Effector memory CD8-positive, alpha-beta T cell (primary cell): ENCODE measurements at places on chromosomes 3 and 15.

GRCh38 chr3:126469479-126469878, 6.2 kb downstream of the ZXDC start:
- no peak for DNase-seq

DNA sequence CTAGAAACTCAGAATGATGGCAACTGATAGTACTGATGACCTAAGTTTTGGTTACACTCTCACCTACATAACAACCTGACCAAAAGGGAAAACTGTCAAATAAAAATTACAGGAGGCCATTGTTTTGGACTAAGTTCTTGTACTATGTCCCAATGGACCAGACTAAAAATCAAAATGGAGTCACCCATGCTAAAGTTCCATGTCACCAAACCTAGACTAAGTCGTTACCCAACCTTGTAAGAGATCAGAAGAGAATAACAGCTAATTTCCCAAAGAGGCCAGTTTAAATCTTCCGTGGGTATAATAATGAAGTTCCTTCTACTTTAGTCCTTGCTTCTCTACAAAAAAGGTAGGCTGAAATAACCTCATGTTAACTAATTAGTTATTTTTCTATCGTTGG, 12.3 kb downstream of the THOC7 start:
- DNase-seq: no peak

- no peak for DNase-seq
Observed at GRCh38 chr3:184642631-184643285, 69.1 kb downstream of the MAGEF1 start.

DNA sequence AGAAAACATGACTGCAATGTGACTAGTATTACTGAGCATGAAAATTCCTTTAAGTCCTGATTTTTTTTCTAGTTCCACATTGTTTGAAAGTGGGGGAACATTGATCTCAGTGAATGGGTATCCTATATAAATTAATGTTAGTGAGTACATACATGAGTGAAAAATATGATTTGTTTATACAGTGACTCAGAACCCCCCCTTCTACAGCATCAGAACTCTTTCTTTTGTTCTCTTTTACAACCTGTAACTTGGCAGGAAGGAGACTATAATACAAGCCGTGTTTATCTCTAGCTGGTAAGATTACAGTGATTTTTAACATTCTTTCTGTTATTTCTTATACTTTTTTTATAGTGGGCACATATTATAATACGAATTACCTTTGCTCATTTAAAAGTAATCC, 384.7 kb downstream of the PDCD6IP start:
- DNase-seq: no peak

DNA sequence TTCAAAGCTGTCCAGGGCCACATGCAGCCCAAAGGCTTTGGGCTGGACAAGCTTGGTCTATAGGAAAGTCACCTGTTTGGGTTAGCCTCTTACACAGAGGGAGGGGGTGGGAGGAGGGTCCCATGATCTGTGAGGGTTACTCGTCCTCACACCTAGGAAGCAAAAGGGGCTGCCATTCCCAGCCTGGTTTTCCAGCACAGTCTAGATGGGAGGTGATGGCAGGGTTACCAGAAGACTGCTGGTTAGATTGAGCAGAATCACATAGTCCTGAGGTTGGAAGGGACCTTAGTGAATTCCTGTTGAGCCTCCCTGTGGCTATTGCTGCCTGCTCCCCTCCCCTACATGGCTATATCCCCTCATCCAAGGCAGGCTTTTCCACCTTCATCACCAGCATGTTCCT, 101.8 kb downstream of the SEMA5B start:
- DNase-seq: no peak

- no peak for DNase-seq
Observed at GRCh38 chr3:15347737-15348110, 15.3 kb upstream of the SH3BP5 start.

DNA sequence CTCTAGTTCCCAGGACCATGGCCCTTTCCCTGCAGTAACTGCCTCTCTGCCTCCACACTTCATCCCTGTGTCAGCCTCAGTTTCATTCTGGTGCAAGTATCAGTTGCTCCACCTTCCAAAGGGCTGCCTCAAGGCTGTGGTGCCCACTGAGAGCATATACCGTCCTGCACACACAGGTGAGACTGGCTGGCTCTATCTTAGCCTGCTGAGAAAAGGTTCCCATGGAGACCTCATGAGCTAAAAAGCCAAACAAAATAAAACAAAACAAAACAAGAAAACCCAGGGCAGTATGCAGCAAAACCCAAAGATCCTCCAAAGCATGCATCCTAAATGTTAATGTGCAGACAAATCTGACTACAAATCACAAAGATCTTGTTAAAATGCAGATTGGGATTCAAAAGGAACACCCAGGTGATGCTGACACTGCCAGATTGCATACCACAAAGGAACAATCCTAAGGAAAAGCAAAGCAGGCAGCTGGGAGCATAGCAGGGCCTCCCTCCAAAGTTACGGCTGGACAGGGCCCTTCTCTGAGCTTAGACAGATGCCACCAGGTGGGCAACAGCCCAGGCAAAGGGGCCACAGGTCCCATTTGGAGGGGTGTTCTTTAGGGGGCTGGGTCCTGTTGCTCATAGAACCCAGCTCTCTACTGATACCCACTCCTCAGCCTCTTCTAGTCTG, 76.3 kb upstream of the SLCO2A1 start:
- DNase-seq: no peak

GRCh38 chr15:89198934-89199333, 22.4 kb downstream of the RLBP1 start:
- DNase-seq: no peak

DNA sequence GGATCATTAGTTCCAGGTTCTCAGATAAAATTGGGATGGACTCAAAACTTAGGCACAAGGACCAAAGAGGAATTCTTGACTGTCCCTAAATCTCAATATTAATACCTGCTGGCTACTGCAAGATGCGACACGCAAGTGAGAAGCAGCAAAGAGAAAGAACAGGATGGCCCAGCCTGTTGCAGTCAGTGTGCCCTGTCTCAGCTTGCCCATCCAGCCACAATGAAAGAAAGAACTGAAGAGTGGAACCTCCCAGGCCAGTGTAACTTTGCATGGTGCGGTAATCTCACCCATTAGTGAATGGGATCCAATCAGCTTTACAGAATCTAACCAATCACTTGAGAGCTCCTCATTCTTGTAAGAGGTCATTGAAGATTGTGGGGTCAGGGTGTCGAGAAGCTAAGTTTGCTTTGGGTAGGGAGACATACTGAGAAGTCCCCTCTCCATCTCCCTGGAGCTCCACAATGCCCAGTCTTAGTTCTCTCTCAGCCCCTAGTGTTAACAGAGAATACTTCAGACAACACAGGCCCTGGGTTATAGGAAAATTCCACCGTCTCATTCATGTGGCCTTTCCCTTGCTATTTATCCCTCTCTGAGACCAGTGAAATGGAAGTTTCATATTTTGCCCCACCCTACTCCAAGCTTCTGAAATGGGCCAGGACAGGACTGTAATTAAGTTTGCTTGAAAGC, 3.2 kb upstream of the SLC9A9 start:
- no peak for DNase-seq

DNA sequence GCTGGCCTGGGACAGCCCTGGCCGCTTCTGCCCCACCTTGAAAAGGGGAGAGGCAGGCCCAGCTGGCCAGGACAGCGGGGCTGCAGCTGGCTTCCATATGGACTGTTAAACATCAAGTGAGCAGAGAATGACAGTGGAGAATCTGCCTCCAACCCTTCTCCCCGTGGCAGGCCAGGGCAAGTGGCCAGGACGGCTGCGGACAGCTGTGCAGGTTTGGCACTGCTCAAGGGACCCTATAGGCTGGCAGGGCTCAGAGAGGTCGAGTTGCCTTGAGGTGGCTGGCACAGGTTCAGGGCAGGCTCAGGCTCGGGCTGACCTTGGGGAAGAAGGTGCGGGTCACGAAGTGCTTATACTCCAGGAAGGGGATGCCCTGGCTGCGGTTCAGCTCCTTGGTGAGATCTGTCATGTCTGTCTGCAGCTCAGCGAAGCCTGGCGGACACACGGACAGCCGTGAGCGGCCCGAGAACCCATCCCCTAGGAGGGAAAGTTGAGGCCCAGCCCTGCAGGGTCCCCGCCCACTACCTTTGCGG, 24.3 kb downstream of the H1-8 start:
- no peak for DNase-seq

DNA sequence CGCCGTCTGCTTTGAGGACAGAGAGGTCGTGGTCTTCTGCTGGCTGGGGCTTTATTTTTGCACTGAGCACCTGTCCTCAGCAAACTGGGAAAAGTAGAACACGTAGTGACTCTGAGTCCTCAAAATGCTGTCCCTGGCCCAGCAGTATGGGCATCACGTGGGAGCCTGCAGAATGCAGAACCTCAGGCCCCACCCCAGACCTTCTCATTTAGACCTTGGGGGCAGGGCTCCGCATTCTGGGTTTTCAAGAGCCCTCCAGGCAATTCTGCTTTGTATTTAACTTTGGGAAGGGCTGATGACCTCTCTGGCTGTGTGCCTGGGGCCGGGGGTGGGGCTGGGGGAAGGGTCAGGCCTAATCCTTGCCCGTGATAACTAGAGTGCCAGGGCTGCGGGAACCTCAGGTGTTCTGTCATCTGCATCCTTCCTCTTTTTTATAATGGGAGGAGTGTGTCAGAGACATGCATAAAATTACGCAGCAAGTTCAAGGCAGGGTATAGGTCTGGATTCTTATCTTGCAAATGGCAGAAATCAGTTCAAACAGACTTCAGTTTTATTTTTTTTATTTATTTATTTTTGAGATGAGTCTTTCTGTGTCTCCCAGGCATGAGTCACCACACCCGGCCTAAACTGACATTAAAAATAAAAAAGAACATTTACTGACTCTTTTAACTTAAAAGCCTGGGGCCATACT, 11.1 kb downstream of the SLC6A6 start:
- DNase-seq: no peak

DNA sequence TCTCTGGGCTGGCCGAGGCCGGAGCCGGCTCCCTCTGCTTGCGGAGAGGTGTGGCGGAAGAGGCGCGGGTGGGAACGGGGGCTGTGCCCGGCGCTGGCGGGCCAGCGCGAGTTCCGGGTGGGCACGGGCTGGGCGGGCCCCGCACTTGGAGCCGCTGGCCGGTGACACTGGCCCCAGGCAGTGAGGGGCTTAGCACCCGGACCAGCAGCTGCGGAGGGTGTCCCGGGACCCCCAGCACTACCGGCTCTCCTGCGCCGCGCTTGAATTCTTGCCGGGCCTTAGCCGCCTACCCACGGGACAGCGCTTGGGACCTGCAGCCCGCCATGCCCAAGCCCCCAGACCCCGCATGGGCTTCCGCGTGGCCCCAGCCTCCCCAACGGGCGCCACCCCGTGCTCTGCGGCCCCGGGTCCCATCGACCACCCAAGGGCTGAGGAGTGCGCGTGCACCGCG, 736.3 kb upstream of the ARRDC4 start:
- DNase-seq: no peak

- no peak for DNase-seq
Observed at GRCh38 chr15:76440441-76440840, 103.9 kb downstream of the ISL2 start.

DNA sequence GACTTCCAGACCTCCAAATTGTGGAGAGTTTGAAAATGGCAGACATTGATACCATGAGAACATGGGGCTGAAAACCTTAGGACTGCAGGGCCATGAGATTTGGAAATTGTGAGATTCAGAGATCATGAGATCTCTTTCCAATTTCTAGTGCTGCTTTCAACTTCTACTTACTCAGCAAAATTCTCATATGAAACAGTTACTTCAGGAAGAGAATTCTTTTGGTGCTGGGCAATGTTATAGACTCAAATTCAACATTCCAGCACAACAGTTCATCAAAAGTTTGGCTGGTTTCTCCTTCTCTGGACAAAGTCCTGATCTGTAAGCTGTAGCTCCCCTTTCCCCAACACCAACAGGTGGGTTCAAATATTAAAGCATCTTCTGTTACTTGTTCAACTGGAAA, 506.9 kb upstream of the NECTIN3 start:
- no peak for DNase-seq

DNA sequence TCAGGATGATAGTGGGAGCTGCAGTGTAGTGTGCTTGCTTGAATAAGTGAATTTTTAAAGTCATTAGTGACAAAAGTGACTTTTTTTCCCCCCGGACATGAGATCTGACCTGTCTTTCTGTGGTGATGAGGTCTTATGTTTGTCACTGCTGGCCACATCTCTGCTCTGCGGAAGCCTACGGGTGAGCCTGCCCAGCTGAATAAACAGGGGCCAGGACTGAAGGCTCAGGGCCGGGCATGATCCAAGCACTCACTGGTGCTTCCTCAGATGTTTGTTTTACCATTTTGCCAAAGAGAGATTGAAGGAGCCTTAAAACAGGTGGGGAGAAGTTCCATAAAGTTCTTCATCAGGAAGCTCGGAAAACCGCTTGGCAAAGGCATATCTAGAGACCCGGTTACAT, 35.0 kb downstream of the RPL39L start:
- DNase-seq: no peak

DNA sequence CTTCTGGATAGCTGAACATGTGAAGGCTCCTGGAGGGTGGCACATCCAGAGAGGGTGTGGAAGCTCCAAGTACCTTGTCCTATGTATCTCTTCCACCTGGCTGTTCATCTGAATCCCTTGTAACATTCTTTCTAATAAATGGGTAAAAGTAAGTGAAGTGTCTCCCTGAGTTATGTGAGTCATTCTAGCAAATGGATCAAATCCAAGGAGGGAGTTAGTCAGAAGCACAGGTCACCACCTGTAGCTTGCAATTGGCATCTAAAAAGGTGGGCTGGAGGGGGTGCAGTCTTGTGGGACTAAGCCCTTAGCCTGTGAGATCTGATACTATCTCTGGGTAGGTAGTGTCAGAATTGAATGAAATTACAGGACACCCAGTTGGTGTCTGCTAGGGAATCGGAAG, 71.0 kb downstream of the WWTR1 start:
- no peak for DNase-seq

DNA sequence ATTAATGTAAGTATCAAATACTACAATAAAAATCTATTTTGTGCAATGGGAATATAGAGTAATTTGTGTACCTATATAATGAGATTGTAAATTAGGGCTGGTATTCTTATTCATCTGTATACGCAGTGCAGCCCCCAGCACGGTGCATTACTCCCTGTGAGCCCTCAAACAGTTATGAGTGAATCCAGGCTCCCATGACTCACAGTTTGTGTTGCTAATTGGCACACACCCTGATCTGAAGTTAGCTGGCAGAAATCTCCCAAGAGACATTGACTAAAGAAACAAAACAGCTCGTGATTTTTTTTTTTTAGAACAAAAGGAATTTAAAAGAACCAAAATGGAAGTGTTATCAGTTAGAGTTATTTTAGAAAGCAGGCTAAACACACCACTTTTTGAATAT, 15.7 kb downstream of the GK5 start:
- no peak for DNase-seq

DNA sequence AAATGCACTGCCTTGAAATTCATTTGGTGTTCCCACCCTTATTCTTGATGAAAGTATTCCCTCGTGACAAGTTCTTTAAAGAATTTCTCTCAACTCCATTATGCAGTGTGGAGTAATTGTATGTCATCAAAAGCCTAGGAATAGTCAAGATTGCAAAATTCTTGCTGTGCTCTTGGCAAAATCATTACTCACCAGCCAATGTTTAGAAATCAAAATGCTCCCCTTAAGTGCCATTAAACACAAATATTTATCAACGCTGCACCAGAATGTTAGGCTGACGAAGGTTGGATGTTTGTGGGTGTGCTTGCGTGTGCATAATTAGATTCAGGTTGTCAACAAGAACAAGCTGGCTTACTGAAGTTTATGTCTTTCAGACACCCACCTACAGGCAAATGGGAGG, 40.5 kb downstream of the SST start:
- no peak for DNase-seq
